ENCODE measurements at places on chromosomes 1 and 21. TPM values are rescaled to one million over a fixed set of nuclear protein-coding genes. Genes with fewer than 3 reads are reported as not detected.

CASP9 gene
- total RNA-seq, result 18.6 TPM

LCE3D gene
- not detected for total RNA-seq

TARDBP gene
- total RNA-seq, result 228 TPM

FAM72A gene
- 30.6 TPM for total RNA-seq

SHE gene
- 1.1 TPM for total RNA-seq

DNA sequence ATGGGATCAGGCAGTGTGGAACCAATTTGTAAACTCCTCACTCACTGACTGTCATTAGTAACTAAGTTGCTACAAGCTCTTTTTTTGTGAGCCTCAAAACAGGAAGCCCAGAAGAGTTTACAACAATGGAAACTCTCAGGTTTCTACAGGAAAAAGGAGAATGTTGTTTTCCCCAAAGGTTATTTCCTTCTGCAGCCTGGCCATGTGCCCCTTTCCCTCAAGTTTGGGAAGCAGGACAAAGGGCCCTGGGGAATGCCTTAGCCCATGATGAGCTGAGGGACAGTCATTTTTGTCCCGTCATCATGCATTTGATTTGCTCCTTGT, 395.9 kb downstream of the KIF26B start:
- no peak for DNase-seq

- no peak for DNase-seq
These were observed 1.7 kb downstream of the PATJ start for GRCh38 chr1:61743716-61744580.

DNA sequence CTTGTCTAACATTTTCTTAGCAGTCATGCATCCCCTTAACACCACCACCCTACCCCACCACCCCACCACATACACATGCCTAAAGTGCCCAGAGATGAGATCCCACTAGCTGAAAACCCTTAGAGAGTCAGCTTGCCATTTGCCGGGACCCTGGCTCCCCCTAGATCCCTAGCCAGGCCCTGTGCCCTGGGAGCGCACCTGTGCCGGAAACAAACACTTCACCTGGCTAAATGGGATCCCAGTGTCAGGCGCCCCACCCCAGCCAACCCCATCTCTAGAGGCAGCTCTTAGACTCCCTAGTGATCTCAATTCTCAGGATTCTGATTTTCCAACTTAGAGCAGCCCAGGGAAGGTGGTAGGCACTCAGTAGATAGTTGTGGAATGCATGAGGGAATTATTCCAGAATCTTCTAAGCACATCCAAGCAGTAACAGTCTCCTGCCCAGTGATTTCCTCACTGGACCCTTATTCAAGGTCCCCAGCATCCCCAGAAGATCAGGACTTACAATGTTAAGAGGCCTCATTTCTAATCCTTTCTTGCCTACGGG, 105.2 kb downstream of the LAMC2 start:
- no peak for DNase-seq

- no peak for DNase-seq
These were observed 6.0 kb downstream of the PTTG1IP start for GRCh38 chr21:44867464-44867863.

DNA sequence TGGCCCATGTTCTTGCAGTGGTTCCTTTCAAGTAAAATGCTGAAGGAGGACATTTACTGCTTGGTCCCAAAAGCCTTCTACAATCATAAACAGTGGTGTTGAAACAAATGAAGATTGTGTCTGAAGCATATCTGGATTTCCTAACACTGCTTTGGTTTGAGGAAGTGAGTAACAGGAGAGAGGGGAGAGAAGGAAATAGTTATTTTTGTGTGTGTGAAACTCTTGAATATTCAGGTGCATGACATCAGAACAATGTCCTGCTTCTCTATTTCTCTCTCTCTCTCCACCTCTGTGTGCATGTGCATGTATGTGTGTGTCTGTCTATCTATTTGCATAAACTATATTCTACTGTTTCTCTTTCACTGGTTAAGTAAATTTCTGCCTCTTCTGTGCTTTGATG, 61.4 kb upstream of the TNFSF18 start:
- no peak for DNase-seq
